ENCODE measurements at places on chromosomes 16 and 17. TPM values are rescaled to one million over a fixed set of nuclear protein-coding genes. Genes with fewer than 3 reads are reported as not detected.

RPS15A gene
- total RNA-seq, result 2,037 TPM

RUNDC3A gene
- 79.1 TPM for total RNA-seq

VTN gene
- 0.31 TPM for total RNA-seq

CCL22 gene
- total RNA-seq, result not detected

ZG16 gene
- not detected for total RNA-seq

MYCBPAP gene
- total RNA-seq, result 2.0 TPM

TP53TG3 gene
- not detected for total RNA-seq

TTLL6 gene
- total RNA-seq, result 0.16 TPM

KRTAP3-2 gene
- total RNA-seq, result not detected

STAC2 gene
- 0.31 TPM for total RNA-seq

SHISA9 gene
- total RNA-seq, result 14.7 TPM

BCL7C gene
- 29.6 TPM for total RNA-seq

GLIS2 gene
- 5.1 TPM for total RNA-seq

MYL4 gene
- 4.2 TPM for total RNA-seq

TBC1D3H gene
- not detected for total RNA-seq

RGS9 gene
- total RNA-seq, result 4.2 TPM

KRTAP1-1 gene
- not detected for total RNA-seq

ARSG gene
- total RNA-seq, result 4.4 TPM

EFCAB13 gene
- total RNA-seq, result 16.8 TPM

Measured in occipital lobe (tissue), 3 donors.